ENCODE measurements at places on chromosomes 12 and 14.
A peak's percentile ranks its signal among the peaks of the same experiment; 100 is the strongest.

- no peak for DNase-seq
These were observed 33.8 kb downstream of the GNG2 start for GRCh38 chr14:51894250-51894649.

GRCh38 chr14:35480119-35480769, 53.7 kb upstream of the INSM2 start:
- DNase-seq: peak; percentile 16

DNA sequence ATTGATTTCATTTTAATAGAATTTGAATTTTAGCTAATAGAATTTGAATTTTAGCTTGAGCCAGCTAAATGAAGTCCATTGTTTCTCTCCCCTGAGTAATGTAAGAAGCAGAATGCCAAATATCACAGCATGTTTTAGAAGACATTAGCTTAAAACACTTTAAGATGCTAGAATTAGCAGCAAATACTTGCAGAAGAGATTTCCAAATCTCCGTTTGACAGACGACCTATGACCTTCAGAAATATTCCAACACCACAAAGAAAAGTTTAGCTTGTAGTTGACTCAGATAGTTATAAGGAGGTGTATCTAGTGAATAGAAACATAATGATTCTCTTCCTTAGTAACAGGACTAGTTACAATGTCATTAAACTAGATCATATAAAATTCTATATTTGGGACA, 51.7 kb upstream of the MYF6 start:
- no peak for DNase-seq

GRCh38 chr14:67765192-67765834, 51.1 kb downstream of the ZFYVE26 start:
- DNase-seq: no peak

DNA sequence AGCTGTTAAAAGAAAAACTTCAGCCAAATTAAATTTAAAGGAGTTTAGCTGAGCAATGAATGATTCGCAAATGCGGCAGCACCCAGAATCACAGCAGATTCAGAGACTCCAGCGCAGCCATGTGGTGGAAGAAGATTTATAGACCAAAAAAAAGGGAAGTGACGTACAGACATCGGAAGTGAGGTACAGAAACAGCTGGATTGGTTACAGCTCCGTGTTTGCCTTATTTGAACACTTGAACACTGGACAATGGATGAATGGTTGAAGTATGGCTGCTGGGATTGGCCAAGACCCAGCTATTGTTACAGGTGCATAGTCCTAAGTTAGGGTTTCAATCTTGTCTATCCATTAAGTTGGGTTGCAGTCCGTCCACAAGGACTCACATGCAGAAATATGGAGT, 42.6 kb downstream of the GALNT8 start:
- DNase-seq: no peak

Data from GM13977 (cell line).